ENCODE measurements at places on chromosomes 2 and 18.
A peak's percentile ranks its signal among the peaks of the same experiment; 100 is the strongest.

DNA sequence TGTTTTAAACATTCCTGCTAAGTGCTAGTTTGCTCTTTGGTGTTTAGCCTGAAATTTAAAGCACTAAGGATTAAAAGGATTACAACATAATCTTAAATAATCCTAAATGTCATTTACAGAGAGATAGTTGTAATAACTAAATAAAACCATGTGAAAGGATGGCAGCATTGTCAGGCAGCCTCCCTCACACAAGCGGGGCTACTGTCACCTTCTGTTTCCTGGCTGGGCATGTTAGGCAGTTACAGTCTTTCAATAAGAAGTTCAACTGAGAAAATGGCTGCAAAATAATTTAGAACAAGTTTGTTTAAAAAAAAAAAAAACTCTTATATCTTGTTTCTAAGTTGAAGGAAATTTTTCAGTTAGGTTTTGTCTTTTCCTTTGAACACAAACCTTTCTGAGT lies 124.9 kb downstream of the ARHGAP15 start:
- DNase-seq = no peak

DNA sequence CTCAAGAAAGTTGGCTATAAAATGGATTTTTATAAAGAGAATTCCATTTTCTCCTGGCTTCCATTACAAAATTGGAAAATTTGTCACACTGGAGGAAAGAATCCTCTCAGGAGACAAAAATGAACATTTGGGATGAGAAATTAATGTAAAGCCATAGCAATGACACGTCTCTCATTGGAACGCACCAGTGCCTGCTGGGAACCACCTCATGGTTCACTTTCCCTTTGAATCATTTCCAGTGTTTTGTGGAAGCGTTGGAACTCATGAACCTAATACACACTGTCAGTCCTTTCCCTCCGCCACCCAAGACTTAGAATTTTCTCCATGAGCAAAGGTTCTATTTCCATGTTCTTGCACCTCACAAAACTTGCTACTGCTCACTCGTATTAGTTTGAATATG lies 21.0 kb upstream of the NRP2 start:
- no peak for DNase-seq

- DNase-seq = no peak
Measured at GRCh38 chr2:153808679-153809078, 63.0 kb upstream of the GALNT13 start.

- no peak for DNase-seq
Measured at GRCh38 chr18:53991202-53991601, 233.3 kb downstream of the MBD2 start.

GRCh38 chr2:23656597-23656973 lies 270.3 kb downstream of the ATAD2B start:
- DNase-seq = no peak

DNA sequence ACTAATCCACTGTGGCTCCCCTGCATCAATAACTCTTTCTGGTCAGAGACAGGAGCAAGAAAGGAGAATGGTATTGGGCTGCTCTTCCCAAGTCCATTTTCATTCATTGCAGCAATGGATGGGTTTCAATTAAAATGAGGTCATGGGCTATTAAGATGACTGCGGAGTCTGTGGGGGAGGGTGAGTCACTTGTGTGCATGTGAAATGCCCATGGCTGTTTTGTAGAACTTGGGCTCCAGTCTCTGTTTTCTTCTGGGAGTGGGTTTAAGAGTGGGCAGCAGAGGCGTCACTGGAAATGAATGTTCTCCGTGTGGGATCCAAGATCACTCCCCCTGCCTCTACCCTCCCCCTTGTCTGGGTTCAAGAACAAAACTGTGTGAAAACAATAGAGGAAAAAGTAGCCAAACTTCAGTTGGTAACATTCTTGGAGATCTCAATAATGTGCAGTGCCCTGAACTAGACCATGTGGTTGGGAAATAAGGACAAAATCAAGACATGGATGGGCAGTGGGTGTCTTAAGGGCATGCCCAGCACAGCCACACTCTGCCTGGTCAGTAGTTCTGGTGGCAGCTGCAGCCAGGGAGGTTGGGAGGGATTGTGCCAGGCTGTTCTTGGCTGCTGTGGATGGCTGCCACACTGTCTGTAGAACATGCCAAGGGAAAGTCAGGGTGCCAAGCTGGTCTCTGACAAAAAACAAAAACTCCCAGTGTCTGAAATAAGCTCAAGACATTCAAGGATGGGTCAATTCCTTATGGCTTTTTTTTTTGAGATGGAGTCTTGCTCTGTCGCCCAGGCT lies 68.2 kb upstream of the CXCR4 start:
- no peak for DNase-seq

GRCh38 chr18:40258311-40258710 lies 1696.7 kb upstream of the PIK3C3 start:
- no peak for DNase-seq

DNA sequence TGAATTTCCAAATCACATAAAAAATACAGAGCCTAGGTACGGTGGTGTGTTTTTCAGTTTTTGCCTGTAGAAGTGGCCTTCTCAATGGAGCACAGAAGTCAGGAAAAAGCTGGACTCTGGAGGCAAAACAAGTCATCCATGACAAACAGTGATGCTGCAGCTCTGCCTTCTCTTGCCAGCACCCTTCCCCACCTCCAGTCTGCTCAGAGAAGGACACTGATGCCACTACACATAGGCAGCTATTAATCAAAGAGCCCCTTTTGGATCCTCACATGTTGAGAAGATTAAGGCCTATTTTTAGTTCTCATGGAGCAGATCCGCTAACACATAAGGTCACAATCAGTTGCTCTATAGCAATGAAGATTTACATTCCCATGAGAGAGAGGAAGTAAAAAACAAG lies 181.6 kb upstream of the GALNT5 start:
- no peak for DNase-seq

GRCh38 chr18:7812431-7813063 lies 245.4 kb downstream of the PTPRM start:
- no peak for DNase-seq

GRCh38 chr18:79756826-79757225 lies 40.9 kb upstream of the KCNG2 start:
- DNase-seq = no peak

- DNase-seq = no peak
Measured at GRCh38 chr18:1383465-1383864, 478.8 kb downstream of the ADCYAP1 start.

- no peak for DNase-seq
Measured at GRCh38 chr18:42807887-42808286, 307.6 kb downstream of the RIT2 start.

- DNase-seq = no peak
Measured at GRCh38 chr2:222301053-222301795, 2.4 kb upstream of the PAX3 start.

DNA sequence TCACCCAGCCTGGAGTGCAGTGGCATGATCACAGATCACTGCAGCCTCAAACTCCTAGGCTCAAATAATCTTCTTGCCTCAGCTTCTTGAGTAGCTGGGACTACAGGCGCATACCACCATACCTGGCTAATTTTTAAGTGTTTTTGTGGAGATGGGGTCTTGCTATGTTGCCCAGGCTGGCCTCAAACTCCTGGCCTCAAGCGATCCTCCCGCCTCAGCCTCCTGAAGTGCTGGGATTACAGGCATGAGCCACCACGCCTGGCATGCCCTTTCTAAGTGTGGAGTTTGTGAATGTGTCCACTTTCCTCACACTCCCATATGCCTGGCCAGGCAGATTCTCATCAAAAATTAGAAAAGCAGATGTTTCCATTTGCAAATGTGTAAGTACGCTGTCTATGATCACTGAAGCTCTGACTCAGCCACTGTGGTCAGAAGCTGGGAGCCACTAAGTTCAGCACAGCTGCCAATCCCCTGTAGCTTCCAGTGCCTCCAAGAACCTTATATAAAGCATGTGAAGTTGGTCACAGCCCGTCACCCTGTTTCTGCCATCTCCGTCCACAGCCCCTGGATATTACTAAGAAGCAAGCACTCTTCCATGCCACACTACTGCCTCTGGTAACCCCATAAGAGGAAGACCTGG lies 155.4 kb downstream of the FAM210A start:
- peak; percentile 33 for DNase-seq

GRCh38 chr18:79323471-79323870 lies 72.3 kb upstream of the NFATC1 start:
- no peak for DNase-seq

- no peak for DNase-seq
Measured at GRCh38 chr2:109385506-109385905, 228.3 kb downstream of the SEPTIN10 start.

DNA sequence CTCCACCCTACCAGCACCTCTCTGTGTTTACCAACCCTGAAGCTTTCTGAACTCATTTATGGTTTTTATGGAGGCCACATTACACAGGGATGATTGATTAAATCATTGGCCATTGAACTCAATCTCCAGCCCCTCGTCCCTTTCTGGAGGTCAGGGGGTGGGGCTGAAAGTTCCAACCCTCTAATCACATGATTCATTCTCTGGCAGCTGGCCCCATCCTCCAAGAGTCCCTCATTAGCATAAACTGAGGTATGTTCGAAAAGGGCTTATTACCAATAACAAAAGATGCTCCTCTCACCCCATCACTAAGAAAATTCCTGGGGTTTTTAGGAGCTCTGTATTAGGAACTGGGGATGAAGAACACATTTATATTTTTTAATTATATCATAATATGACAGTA lies 92.3 kb downstream of the DIS3L2 start:
- DNase-seq = no peak

DNA sequence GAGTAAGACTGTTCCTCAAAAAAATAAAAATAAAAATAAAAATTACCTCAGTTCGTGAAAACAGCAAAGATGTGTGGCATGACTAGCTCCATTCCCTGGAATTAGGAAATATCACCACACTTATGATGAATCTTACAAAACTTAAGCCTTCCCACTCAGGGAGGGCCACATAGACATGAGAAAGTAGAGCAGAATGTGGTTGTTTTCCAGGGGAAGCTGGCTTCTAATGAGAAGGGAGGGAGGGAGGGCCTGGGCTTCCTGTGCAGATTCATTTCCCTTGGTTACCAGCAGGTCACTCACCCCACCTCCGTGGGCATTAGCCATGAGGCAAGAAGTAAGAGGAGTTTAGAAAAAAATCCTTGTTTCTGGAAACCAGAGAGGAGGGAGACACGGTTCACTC lies 95.9 kb upstream of the RMDN2 start:
- DNase-seq = no peak

- DNase-seq = no peak
Measured at GRCh38 chr18:28284132-28284531, 107.2 kb upstream of the CDH2 start.

GRCh38 chr18:55850904-55851303 lies 262.9 kb upstream of the TCF4 start:
- DNase-seq = no peak

GRCh38 chr2:2021995-2022394 lies 277.7 kb upstream of the PXDN start:
- no peak for DNase-seq

DNA sequence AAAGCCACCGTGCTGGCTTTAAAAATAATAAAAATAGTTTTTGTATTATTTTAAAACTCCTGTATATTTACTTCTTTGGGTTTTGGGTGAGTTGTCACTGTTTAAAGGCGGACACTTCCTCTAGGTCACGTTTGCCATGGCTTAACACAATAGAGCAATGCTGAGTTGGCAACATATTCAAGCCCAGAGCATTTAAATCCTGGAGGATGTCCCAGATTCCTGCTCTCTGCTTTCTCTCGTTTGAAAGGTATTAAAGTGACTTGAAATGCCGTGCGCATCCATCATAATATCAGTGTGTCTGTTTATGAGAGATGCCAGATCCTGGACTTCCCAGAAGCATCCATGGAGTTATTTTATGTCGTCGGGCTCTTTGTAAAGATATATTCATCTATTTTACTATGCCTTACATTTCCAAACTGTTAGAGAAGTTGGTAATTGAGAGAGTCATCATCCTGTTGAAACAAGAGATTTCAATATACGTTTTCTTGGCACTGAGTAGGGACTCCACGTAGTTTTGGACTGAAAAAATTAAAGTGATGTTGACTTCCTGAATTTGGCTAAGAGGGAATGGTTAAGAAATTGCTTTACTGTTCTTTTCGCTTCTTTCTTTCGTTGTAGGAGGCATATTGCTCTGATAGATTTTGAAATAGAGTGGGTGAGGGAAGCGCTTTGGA lies 150.6 kb downstream of the ZNF236 start:
- DNase-seq = no peak

DNA sequence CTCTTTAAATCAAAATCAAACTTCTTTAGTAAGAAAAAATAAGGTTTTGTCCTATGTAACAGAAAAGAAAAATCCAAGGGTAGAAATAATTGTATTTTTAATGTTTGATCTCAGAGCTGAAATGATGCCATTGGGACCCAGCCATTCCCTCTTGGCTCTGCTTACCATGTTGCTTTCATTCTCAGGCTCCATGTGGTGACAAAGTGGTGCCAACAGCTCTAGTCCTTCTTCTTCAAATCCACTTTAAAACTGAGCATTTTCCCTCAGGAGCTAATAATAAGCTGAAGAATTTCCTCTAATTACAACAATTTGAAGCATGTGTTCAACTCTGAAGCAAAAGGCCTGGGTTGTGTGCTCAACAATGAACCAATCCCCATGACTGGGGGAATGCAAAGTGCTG lies 327.9 kb downstream of the EN1 start:
- no peak for DNase-seq

DNA sequence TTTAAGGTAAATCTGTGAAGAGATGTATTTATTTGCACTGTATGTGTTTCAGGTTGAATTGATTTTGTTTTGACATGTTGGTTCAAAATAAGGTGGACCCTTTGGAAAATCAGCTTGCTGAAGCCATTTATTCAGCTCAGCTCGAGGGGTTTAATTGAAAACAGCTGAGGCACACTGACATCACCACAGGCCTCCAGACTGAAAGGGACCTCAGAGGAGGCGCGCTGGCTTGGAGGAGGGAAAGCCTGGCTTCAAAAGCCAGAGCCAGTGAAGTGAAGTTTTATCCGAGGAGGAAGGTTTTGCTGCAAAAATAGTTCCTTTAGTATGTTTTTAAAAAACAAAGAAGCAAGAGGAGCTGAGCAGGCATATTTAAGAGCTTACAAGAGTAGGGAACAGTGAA lies 26.9 kb upstream of the DNMT3A start:
- no peak for DNase-seq

GRCh38 chr2:136665736-136666135 lies 99.6 kb upstream of the THSD7B start:
- no peak for DNase-seq

GRCh38 chr18:13617826-13618515 lies 108.4 kb downstream of the FAM210A start:
- DNase-seq = no peak

- DNase-seq = no peak
Measured at GRCh38 chr2:239475161-239476028, 74.6 kb upstream of the HDAC4 start.

DNA sequence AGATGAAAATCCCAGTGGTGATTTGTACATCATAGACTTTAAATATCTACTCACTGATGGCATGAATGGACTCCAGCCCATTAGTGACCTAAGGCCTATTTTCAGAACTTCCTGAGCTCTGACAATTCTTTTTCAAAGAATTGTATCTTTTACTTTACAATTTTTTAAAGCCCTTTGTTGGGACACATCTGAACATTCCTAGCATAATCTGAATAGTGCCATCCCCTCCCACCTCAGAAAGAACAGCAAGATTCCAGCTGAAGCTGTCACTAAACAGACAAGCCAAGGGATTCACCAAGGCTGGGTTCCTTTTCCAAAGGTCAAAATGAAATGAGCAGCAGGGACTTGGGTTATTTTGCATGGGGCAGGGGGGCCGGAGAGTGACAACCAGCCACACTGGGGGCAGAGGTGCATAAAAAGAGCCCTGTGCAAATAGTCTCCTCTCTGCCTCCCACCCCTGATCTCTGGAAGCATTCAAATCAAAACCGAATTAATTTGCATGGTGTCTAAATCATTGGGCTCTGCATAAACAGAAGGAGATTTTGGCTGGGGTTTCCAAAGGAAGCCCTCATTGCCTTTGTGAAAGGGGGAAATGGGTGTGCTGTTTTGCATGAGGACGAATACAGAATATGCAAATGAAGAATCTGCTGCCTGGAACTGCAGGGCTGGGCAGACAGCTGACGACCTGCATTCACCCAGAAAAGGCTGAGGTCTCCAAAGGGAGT lies 17.2 kb downstream of the EPHA4 start:
- no peak for DNase-seq
